ENCODE measurements at places on chromosomes 2 and 18.

GRCh38 chr2:181738074-181738473, 57.8 kb upstream of the NEUROD1 start:
- DNase-seq, result peak; percentile 24

GRCh38 chr2:20185176-20186022, 39.5 kb downstream of the SDC1 start:
- peak; percentile 48 for DNase-seq

GRCh38 chr18:3110034-3110752, 97.2 kb upstream of the LPIN2 start:
- DNase-seq, result no peak

DNA sequence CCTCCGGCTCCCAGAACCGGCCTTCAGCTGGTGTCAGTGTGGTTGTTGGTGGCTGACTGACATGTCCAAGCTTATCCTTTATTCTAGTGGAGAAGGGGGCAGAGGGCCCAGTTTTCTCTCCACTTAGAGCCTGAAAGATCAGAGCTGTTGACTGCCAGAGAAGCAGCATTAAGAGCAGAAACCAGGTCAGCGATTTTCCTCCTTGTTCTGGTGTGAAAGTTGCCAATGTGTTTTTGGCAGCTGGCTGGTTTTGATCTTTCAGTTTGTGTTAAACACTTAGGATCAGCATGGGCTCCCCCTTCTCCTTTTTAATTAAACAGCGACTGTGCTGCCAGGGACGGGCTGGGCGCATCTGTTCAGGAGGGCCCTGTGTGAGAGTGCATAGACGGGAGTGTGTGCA, 100.9 kb downstream of the ASAP2 start:
- no peak for DNase-seq

GRCh38 chr2:18544171-18544570, 16.3 kb downstream of the RDH14 start:
- no peak for DNase-seq

GRCh38 chr2:20425884-20426283, 21.0 kb upstream of the RHOB start:
- DNase-seq, result no peak

DNA sequence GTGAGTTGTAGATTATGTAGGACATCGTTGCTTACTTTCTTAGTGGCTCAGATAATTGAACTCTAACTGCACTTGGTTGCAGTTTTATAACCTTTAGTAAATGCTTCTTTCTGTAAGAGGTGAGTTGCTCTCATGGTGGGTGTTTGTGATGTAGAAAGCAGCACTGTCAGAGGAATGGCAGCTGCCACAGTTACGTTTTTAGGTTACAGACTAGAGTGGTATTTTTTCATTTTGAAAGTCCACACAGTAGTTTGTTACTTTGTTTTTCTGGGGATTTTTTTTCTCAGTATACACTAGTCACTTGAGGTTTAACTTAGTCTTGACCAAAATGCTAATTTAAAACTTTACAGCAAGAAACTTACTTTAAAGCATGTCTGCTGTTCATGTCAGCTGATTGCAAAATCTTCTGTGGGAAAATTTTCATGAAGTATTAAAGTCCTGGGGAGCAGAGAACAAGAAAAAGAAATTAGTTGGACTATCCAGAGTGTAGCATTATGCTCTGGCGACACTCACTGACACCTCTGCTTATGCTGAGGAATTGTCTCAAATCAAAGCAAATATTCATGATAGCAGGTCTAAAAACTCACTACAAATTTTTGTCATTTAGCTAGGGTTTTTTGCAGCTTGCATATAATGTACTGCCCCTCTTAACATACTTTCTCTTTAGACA, 14.8 kb downstream of the AFTPH start:
- peak; percentile 35 for DNase-seq

DNA sequence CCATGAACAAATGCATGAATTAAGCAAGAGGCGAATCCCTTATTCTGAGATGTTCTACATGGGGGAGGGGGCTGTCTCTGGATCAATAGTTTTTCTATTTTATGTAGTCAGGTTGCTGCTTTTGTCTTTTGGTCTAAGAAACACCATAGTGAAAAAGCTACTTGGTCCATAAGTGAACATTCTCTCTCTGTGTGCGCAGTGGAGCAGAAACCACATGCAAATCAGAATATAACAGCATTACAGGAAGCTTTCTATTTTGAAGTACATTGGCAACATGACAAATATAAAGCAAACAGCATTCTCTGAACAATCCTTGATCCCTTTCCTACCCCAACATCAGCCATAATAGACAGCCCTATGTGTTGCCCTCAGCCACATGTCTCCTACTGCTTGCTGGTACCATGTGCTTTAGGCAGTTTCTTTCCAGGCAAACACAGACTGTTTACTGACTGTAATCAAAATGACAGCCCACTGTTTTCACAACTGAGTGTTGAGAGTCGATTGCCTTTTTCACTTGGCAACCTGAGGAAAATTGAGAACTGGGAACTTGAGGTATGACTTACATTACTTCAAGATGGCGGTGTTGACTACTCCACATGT, 10.6 kb downstream of the SCN3A start:
- DNase-seq, result no peak

- no peak for DNase-seq
Observed at GRCh38 chr2:120831891-120832290, 96.2 kb downstream of the GLI2 start.

DNA sequence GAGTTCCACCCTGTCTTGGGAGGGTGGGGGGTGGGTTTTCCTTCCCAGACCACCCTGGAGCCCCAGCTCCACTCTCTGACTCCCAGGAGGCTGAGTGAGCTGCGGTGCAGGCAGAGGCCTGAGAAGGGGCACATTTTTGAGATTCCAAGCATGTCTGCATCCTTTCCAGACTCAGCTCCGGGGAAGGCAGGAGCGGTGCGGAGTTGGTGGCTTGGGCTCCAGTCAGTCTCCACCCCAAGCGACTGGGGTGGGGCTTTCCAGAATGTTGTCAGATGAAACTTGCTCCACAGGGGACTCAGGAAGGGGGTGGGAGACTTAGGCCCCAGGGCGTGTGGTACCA, 44.2 kb upstream of the HS6ST1 start:
- peak; percentile 89 for DNase-seq

- DNase-seq, result no peak
Observed at GRCh38 chr2:175431101-175431946, 249.8 kb upstream of the ATP5MC3 start.

GRCh38 chr2:174771136-174771535, 6.9 kb upstream of the CHRNA1 start:
- no peak for DNase-seq

DNA sequence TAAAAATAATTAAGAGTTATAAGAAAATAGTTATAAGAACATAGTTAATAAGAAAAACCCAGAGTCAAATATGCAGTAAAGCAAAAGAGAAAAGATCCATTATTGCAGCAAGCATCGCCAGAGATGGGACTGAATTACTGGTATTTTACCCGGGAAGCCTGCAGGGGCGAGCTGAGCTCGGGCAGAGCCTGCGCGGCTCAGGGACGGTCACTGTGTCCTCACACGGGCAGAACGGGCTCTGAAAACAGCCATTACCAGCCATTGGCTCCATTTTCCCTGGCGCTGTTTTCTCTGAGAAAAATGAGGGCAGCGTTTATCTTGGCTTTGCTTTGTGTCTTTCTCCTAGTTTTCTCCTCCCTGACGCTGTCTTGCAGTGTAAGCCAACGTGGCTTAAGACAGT, 95.3 kb upstream of the ALKAL2 start:
- DNase-seq, result no peak

DNA sequence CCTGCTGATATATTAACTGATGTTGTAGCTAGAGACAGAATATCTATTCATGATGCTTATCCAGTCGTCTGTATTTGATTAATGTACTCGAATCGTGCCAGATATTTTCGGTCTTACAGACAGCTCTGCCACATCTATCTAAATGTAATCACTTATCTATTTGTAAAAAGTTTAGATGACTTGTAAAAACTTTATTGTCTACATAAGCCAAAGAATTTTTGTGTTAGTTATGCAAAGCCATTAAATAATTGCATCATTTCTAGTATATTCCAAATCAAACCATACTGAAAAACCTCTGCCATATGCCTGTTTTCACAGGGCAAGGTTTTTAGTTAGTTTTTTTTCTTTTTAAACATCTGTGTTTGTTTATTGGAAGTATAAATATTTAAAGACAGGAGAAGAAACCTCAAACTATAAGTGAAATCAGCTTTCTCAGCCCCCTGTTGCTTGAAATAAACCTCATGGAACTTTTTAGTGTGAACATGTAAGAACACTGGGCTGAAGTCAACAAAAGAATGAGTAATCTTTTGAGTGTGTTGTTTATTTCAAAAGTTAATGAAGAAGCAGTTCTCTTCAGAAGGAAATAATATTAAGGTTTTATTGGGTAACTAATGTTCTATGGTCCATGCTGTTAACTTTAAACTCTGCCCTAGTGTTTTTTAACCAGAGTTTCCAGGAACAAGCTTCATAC, 657.6 kb upstream of the SYT4 start:
- peak; percentile 38 for DNase-seq

- DNase-seq, result no peak
Observed at GRCh38 chr2:55947752-55948151, 24.2 kb upstream of the EFEMP1 start.

DNA sequence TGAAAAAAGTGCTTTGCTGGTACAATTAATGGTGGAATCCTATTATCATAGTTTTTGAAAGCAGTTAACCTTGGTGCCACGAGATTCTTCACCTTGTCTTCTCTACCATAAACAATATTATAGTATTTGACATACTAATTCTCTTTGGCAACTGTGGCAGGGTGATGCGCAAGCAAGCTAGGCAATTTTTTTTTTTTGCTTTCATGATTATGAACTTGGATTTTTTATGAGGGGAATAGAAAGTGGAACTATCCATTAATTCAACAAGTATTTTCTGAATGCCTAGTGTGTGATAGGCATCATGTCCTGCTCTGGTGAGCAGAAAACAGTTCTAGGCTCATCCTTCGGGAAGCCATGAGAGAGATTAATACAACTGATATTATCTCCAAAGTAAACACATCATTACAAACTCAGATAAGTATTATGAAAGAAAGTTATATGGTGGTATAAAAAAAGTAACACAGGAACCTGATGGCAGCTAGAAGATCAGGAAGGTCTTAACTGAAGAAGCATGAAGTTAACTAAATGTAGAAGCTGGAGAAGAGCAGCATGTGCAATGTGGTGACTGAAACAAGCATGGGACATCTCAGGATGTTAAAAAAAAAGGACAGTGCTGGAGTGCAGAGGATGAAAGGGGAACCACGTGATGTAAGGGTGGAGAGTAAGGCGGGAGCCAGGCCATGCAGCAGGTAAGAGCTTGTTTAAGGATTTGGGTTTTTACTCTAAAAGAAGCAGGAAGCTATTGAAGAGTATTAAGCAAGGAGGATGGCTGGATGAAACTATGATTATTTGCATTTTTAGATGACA, 113.7 kb downstream of the ZEB2 start:
- DNase-seq, result no peak

Data from cardiac fibroblast (primary cell).